ENCODE measurements at places on chromosomes 6 and 20.

DNA sequence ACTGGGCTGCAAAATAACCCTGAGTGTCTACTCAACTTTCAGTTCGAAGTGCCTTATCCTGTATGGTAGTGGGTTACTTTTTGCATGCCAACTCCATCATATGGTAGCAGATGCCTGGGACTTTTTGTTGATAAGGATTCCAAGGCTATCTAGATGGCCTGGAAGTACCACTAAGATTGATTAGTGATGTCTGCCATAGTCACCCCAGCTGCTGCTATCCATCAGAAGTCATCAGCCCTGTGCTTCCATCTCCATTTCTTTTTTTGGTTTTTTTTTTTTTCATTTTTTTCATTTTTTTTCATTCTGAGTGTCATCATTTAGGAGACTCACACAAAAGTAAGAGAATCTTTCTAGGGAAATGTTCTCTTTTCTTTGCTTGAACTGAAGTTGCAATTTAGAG lies 217.4 kb upstream of the PLCB4 start:
- DNase-seq, result no peak

DNA sequence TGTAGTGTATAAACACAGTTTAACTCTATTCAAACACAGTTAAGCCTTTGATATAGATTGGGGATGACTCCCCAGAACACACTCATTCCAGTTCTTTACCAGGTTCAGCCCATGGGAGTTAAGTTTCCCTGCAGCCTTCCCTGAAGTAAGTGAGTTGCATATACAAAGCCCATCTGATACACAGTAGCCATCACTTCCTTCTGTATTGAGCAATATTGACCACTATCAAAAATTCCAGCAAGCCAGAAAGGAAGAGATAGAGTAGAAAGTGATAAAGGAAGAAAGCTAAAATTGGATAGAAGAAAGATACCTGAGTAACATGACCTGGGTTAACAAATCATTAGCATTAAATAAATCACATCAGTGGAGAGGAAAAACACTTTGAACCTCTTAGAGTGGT lies 34.6 kb downstream of the DEFB114 start:
- DNase-seq, result no peak

DNA sequence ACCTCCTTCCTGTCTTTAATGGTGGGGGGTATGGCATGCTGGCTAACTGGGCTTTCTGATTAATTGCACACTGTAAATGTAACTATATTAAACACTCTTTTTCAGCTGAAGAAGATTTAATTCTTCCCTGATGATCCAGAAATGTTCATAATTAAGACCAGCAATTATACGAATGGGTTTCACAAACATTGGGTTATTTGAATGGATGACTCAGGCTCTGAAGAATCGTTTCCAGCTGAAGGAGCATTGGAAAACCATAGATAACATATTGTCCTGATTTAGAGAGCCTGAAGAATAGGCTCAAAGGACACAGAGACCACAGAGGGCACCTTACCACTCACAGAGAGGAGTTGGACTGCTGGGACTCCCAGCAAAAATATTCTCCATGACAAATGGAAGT lies 130.7 kb upstream of the SSTR4 start:
- DNase-seq, result no peak

DNA sequence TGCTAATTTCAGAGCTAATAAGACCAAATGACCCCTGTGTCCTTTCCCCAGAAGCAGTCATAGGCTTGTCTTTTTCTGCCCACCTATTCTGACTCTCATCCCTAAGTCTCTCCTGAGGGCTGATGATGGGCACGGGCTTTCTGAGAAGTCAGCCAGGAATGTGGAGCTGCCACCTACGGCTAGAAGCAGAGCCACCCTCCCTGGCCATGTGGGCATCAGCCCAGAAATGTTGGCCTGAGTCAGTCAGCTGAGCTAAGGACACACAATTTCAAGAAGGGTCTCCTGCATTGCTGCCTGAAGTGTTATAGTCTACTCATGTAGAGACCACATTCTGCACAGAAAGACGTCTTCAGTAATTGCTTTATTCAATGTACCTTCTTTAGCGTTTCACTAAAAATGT lies 17.1 kb downstream of the MYLIP start:
- no peak for DNase-seq

- no peak for DNase-seq
Measured at GRCh38 chr6:8852332-8852731, 417.0 kb upstream of the SLC35B3 start.

- no peak for DNase-seq
Measured at GRCh38 chr6:52560462-52560861, 16.4 kb downstream of the TRAM2 start.

- no peak for DNase-seq
Measured at GRCh38 chr6:85395746-85396145, 54.1 kb upstream of the NT5E start.

DNA sequence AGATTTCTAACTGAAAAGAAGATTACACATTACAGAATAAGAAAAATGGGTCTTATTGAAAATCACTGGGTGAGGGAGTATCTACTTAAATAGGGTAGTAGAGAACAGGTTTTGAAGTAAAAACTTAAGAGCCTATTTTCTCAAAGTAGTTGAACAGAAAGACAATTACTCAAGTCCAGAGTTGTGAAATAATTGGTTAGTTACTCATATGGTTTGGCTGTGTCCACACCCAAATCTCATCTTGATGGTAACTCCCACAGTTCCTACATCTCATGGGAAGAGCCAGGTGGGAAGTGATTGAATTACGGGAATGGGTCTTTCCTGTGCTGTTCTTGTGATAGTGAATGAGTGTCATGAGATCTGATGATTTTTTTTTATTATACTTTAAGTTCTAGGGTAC lies 1035.3 kb upstream of the GJE1 start:
- no peak for DNase-seq

GRCh38 chr6:156852147-156852857 lies 75.1 kb downstream of the ARID1B start:
- no peak for DNase-seq

DNA sequence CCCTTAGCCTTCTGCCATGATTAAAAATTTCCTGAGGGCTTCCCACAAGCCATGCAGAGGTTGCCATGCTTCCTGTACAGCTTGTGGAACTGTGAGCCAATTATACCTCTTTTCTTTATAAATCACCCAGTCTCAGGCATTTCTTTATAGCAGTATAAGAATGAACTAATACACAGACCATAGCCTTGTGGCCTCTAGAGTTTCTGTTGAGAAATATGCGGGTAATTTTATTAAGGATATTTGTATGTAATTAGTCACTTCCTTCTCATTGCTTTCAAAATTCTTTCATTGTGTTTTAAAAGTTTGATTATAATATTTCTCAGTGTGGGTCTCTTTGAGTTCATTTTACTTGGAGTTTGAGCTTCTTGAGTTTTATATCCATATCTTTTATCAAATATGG lies 484.9 kb downstream of the COL12A1 start:
- DNase-seq, result no peak

- no peak for DNase-seq
Measured at GRCh38 chr6:11043378-11043960, 636 bp downstream of the ELOVL2 start.

- DNase-seq, result no peak
Measured at GRCh38 chr20:58102744-58103516, 125.5 kb downstream of the ANKRD60 start.

DNA sequence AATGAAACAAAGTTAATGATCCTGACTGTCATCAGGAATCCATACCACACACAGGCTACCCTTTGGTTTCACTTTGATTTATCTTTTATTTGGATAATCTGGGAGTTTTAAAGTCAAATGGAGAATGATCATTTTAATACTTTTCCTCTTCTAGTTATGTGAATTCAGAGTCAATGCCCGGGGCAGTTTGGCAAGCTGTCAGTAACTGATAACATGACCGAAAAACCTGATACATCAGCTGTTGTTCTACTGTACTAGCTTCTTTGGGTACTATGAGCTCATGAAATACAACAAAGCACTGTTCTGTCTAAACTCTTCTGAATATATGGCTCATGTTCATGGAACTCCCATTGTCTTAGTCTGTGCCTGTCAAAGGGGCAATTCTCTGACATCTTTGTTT lies 30.2 kb downstream of the KLHL31 start:
- no peak for DNase-seq

DNA sequence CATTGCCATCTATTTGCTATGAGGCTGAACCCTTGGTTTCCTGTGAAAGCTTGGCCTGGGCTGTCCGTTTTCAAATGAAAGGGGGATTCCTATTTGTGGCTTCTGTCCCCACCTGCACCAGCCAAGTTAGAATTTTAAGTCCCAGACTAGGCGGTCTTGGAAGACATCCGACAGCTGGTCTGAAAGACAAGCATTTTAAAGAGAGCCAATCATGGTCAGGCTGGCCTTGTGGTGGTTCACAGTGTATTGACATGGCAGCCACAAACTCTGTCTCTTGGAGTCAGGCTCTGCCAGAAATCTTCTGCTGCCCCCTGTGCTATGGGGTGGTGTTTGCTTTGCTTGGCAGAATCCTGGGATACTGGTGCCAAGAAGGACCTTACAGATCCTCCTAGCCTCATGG lies 319.2 kb upstream of the MOCS1 start:
- no peak for DNase-seq

DNA sequence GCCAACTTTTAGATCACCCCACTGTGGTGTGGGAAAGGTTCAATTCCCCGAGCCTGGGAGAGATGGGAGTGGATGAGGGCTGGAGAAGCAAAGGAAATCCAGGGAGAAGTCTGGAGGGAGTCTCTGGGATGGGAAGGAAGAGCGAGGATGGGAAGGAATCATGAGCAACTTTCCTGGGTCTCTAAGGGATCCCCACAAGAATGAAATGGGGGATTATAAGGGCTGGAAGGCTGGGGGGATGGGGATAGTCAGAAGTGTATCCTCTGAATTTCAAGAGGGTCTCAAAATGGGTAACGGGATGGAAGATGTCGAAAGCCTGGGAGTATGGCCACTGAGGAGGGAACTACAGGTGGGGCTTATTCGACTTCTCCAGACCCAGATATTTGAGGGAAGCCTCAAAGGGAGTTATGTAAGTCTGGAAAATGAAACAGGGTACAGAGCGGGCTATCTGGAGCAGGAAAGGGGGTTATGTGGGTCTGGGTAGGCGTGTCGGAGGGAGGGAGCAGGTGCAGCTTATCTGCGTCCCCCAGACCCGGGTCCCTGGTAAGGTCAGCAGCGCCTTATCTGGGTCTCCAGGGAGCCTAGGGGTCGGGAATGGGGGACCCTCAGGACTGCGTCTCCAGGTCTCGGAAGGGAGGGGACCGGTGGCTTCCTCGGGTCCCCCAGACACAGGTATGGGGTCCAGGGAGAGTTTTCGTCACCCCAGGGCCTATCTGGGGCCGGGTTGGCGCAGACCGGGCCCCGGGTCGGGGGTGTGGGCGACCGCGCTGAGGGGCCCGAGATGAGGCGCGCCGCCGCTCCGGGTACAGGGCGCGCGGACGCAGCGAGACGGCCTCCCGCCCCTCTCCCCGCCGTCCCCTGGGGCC lies 550 bp downstream of the PLAGL2 start:
- DNase-seq, result no peak

- no peak for DNase-seq
Measured at GRCh38 chr20:61499859-61500554, 247.9 kb downstream of the CDH4 start.

GRCh38 chr6:36920546-36920945 lies 34.0 kb upstream of the PI16 start:
- DNase-seq, result no peak

GRCh38 chr20:10689385-10689784 lies 15.6 kb upstream of the JAG1 start:
- no peak for DNase-seq

- no peak for DNase-seq
Measured at GRCh38 chr6:125346926-125347563, 45.3 kb upstream of the HDDC2 start.

- no peak for DNase-seq
Measured at GRCh38 chr20:45392733-45393132, 14.6 kb upstream of the TP53TG5 start.

DNA sequence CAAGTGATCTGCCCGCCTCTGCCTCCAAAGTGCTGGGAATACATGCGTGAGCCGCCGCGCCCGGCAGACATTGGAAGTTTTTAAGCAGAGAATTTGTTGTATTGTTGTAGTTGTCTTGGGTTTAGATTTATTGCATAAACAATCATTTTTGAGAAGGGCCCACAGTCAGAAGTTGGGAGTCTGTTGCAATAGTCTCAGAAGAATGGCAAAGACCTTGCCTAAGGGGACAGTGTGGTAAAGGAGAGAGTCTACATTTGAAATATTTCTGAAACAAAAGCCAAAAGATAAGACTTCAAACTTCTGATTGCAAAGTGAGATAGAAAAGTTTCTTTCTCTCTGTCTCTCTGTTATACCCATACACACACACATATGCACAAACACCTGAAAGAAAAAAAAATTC lies 22.5 kb downstream of the HFE start:
- no peak for DNase-seq

GRCh38 chr6:121033091-121033490 lies 301.2 kb downstream of the TBC1D32 start:
- DNase-seq, result no peak

DNA sequence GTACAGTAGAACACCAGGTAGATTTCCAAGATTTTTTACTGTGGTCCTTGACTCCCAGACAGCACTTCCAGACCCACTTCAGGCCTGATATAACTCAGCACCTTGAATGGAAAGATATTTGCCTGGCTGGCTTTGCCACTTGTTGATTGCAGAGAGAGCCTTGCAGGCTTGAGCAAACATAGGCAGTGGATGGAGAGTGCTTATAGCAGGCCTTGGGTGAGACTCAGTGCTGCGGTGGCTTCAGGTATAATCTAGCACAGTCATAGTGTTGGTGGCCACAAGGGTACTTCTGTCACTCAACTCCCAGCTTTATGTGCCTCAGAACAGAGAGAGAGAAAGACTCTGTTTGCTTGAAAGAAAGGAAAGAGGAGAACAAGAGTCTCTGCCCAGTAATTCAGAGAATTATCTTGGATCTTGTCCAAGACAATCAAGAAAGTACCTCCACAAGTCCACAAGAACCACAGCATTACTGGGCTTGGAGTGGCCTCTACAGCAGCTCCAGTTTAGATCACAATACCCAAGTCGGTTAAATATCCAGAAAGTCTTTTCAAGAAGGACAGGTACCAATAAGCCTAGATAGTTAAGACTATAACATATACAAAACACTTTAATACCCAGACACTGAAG lies 70.5 kb upstream of the FKBP1C start:
- no peak for DNase-seq

DNA sequence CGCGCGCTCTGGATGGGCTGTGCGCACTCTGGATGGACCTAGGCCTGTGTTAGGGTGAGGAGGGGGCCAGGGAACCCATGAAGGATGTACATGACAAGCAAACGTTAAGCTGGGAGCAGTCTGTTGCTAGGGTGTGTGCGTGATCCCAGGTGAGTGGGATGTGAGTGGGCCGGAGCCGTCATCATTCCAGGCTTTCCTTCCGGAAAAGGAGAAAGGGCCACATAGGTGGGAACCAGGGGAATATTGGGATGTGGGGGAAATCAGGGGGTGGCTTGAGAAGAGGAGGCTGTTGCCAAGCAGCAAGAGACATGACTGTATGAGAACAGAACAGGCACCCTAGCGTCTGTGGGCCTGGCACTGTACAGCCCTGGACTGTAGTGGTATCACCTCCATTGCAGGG lies 49.7 kb upstream of the EPB41L1 start:
- DNase-seq, result no peak

DNA sequence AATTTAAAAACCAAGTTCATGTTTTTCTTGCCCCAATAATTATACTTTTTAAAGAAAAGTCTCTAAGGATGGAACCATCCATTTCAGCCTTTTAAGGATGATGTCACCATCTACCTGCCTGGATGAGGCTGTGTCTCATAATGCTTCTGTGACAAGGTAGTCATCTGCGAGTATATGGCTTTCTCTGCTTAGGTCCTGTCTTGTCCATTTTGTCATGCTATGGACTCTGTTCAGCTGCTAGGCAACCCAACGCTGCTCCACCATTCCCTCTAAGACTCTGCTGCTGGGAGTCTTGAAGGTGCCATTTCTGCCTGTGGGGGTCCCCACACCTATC lies 459.8 kb upstream of the RUNX2 start:
- no peak for DNase-seq
